ENCODE measurements at places on chromosomes 6 and 20. TPM values are rescaled to one million over a fixed set of nuclear protein-coding genes. Genes with fewer than 3 reads are reported as not detected.

PTCHD4 gene
- total RNA-seq = 8.4 TPM

OSBPL2 gene
- total RNA-seq = 17.2 TPM

TCF19 gene
- total RNA-seq = 17.5 TPM

BPIFB2 gene
- not detected for total RNA-seq

POU5F1 gene
- not detected for total RNA-seq

NMBR gene
- total RNA-seq = not detected

TMEM244 gene
- not detected for total RNA-seq

Measured in endothelial cell of coronary artery (primary cell).